NCI-H1436 treated with DMSO at 0.1 percent for 48 hours (cell line): ENCODE measurements at places on chromosomes 7 and 10.
A peak's percentile ranks its signal among the peaks of the same experiment; 100 is the strongest.

GRCh38 chr10:91987397-91988037 lies 63.9 kb downstream of the BTAF1 start:
- DNase-seq = no peak

GRCh38 chr10:53675177-53675576 lies 902.6 kb upstream of the MBL2 start:
- no peak for DNase-seq

GRCh38 chr10:111221682-111222480 lies 145.1 kb downstream of the ADRA2A start:
- DNase-seq = no peak

DNA sequence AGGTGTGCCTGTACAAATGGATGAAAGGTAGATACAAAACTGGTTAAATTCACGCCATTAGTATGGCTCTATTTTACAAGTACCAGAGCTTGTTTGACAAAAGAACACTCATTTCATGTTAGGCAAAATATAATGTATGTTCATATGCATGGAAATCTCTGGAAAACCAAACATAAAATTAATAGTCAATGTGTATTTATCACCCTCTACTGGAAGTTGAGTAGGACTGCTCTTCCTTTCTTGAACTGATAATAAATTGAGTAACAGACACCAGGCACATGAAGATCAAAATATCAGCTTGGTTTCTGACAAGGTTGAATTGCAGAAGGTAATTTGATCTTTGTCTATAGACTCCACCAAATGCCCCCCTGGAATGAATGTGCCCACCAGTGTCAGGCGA lies 19.8 kb upstream of the AKR1B1 start:
- DNase-seq = no peak

- DNase-seq = no peak
Observed at GRCh38 chr7:87574630-87575029, 26.1 kb downstream of the ABCB1 start.

DNA sequence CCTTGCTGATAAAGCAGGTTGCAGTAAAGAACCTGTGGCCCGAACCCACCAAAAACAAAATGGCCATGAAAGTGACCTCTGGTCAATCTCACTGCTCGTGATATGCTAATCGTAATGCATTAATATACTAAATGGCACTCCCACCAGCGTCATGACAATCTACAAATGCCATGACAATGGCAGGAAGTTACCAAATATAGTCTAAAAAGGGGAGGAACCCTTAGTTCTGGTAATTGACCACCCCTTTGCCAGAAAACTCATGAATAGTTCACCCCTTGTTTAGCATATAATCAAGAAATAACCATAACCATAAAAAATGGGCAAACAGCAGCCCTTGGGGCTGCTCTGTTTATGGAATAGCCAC lies 1139.4 kb upstream of the LRRN3 start:
- no peak for DNase-seq

GRCh38 chr10:93849593-93849992 lies 44.2 kb upstream of the SLC35G1 start:
- DNase-seq = peak; percentile 77

DNA sequence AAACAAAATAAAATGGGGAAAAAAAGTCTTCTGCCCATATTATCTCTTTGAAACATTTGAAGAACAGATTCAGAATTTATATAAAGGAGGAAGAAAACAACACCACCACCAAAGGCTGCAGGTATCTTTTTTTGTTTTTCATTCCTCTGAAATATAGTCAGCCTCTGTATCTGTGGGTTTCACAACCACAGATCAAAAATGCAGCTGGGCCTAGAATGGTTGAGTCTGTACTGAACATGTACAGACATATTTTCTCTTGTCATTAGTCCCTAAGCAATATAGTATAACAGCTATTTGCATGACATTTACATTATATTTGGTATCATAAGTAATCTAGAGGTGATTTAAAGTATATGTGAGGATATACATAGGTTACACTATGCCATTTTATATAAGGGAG lies 559.7 kb upstream of the LRRN3 start:
- DNase-seq = no peak

- DNase-seq = no peak
Observed at GRCh38 chr10:129136951-129137350, 330.1 kb upstream of the MGMT start.

DNA sequence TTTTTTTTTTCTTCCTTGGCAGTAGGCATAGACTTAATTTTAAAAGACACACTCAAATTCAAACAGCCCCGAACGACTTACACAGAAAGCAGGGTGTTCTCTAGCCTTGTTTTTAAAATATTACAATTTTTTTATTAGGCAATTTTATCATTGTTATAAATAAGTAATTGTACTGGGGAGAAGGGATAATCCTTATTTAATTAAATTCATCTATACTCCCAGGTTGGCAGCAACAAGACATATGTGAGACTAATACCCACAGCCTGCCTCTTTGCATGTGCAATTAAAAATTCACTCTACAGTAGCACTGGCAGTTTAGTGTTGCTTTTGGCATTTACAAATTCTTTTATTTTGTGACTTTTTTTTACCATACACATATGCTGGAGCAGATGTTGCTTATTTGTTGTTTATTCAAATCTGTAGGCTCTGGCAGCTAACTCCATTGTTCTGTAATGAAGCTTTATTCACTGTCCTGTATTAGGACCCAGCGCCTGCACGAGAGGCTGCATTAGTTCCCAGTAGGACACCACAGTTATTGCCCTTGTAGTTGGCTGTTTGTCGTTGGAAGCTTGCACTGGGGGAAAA lies 84.9 kb upstream of the PPP1R17 start:
- DNase-seq = no peak

DNA sequence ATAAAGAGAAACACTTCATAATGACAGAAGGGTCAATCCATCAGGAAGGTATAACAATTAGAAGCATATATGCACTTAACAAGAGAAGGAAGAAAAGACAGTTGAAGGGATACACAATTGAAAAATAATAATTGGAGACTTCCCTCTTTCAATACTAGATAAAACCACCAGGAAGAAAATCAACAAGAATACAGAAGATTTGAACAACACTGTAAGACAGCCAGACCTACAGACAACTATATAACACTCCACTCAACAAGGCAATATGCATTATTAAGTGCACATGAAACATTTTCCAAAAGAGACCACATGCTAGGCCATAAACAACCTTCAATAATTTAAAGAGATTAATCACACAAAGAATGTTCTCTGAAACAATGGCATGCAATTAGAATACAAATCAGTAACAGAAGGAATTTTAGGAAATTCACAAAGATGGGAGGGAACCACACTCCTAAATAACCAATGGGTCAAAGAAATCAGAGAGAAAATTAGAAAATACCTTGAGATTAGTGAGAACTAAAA lies 35.1 kb downstream of the ZNF438 start:
- DNase-seq = no peak

- no peak for DNase-seq
Observed at GRCh38 chr10:132690401-132690800, 95.5 kb downstream of the NKX6-2 start.

DNA sequence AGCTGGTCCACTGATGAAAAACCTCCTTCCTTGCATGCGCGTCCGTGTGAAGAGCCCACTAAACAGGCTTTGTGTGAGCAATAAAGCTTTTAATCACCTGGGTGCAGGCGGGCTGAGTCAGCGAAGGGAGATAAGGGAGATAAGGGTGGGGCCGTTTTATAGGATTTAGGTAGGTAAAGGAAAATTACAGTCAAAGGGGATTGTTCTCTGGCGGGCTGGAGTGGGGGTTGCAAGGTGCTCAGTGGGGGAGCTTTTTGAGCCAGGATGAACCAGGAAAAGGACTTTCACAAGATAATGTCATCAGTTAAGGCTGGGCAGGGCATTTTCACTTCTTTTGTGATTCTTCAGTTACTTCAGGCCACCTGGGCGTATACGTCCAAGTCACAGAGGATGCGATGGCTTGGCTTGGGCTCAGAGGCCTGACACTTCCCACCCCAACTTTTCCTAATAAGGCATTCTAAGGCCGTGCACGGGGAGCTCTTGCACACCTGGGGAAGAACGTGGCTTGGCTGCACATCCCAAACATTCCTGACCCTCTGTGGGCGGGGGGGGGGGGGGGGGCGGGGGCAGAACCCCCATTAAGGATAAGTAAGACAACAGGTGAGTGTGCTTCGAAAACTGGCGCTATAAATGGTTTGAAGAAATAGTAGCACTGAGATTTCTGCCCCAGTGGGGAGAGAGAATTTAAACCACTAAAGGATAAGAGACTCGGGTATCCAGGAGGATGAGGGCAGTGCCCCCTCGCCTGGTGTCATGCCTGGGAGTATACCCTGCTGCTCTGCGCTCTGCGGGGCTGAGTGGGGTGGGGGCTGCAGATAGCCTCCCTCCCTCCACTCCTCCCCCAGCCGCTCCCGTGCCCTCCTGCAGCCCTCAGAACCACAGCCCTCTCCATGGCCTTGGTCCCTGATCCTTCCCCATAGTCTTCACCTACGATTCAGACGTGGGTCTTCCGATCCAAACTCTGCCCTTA lies 217.6 kb downstream of the MLLT10 start:
- no peak for DNase-seq
